Neural progenitor cell (in vitro differentiated cells): ENCODE measurements at places on chromosomes 6 and 20.

- DNase-seq, result no peak
Measured at GRCh38 chr6:149373511-149373910, 26.6 kb upstream of the SUMO4 start.

DNA sequence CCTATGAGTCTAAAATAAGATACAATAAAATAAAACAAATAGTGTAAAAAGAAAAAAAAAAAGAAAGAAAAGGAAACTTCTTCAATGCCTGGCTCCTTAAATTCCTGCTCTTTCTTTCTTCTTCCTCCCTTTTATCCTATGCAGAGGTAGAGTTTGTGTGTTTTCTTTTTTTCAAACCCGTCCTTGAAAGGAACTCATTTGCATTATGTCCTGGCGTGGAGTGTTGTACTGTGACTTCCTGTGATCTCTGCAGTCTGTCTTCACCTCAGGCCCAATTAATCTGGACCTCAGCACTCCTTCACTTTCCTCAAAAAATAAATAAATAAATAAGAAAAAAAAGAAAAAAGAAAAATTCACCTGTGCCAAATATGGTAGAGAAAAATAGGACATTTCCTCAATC is 541.9 kb upstream of the SPTLC3 start:
- no peak for DNase-seq

GRCh38 chr20:13276945-13277541 is 56.0 kb downstream of the ISM1 start:
- no peak for DNase-seq

- DNase-seq, result peak; percentile 25
Measured at GRCh38 chr6:133945158-133945557, 7.9 kb upstream of the TBPL1 start.

DNA sequence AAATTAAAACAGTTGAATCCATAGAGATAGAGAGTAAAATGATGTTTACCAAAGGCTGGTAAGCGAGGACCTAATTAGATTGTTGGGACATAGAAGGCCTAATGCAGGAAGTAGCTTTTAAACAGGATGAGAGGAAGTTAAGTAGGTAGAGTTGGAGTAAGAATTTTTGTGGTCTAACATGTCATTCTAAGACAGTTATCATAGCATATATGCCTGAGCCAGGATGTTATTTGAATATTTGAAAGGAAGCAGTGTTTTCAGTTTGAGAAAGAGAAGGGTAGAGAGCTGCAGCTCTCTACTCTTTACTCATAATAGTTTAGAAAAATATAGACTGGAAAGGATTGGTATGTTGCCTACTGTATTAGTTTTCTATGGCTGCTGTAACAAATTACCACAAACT is 121.6 kb downstream of the MEI4 start:
- DNase-seq, result no peak

- DNase-seq, result peak; percentile 8
Measured at GRCh38 chr6:125753218-125753936, 3.9 kb downstream of the HEY2 start.
